ENCODE measurements at places on chromosomes 16 and 17.

- DNase-seq, result no peak
Observed at GRCh38 chr17:68674029-68674925, 73.1 kb upstream of the FAM20A start.

DNA sequence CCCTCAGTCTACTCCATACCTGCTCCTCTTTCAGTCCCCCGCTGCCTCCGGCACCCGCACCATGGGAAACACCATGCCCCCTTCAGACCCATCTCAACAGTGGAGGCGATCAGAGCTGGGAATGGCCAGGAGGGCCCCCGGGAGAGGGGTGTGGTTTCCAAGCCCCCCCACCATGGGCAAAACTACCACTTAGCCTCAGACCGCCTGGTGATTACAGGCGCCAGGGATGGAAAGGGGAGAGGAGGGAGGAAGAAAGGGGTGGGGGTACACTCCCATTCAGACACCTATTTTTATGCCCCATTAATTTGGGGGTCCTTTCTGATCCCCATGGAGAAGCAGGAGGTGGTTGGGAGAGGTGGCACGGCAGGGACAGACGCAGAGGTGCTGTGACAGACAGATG is at the start of gene C17orf114:
Gene C17orf114 (minus strand): TSS at position 101 of the 400 bp plus-strand sequence.
- no peak for DNase-seq

DNA sequence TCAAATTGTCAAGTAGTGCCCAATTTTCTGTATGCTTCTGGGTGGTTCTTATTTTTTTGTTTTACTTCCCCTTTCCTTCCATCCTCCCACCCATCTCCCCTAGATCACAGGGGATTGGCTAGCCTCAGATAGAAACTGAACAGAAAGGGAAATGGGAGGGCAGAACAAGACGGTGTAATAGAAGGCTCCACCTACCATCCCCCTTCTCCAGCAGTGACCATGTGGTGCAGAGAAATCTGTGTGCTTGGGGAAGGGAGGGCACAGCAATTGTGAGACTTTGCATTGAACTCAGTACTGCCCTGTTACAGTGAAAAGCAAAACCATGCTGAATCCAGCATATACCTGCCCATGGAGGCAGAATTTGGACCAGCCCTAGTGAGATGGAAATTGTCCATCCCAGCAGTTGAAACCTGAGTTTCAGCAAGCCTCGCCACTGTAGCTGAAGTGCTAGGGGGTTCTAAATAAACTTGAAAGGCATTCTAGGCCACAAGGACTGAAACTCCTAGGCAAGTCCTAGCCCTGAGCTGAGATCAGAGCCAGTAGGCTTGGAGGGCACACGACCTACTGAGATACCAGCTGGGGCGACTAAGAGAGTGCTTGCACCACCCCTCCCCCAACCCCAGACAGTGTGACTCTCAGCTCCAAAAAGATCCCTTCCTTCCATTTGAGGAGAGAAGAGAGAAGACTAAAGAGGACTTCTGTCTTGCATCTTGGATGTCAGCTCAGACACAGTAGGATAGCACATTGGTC is 5.2 kb downstream of the SLFN11 start:
- no peak for DNase-seq

DNA sequence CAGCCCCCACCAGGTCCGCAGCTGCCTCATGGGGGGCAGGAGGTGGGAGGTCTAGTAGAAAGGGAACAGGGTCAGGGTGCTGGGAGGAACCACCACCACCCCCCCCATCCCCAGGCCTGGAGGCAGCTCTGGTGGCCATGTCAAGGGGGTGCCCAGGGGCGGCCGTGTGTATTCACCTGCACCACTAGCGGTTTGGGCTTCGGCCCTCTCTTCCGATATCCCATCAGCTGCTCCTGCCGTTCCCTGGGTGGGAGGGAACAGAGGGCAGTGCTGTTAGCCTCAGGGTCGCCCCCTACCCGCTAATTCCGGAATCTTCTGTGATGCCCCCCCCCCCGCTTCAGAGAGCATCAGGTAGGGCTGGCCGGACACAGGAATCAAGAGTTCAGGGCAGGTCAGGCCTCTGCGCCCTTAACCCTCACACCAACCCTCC is 3.8 kb downstream of the CBX4 start:
- DNase-seq, result no peak

DNA sequence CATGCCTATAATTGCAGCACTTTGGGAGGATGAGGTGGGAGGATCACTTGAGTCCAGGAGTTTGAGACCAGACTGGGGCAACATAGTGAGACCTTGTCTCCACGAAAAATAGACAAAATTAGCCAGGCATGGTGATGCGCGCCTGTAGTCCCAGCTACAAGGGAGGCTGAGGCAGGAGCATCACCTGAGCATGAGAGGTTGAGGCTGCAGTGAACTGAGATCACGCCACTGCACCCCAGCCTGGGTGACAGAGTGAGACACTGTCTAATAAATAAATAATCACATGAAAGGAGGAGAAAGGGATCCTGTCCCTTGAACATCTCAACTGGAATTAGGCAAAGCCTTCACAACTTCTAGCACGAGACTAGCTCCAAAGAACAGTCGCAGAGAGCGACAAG is 53.2 kb downstream of the TEKT5 start:
- DNase-seq, result no peak

- no peak for DNase-seq
Observed at GRCh38 chr16:53511084-53511402, 8.0 kb upstream of the AKTIP start.

DNA sequence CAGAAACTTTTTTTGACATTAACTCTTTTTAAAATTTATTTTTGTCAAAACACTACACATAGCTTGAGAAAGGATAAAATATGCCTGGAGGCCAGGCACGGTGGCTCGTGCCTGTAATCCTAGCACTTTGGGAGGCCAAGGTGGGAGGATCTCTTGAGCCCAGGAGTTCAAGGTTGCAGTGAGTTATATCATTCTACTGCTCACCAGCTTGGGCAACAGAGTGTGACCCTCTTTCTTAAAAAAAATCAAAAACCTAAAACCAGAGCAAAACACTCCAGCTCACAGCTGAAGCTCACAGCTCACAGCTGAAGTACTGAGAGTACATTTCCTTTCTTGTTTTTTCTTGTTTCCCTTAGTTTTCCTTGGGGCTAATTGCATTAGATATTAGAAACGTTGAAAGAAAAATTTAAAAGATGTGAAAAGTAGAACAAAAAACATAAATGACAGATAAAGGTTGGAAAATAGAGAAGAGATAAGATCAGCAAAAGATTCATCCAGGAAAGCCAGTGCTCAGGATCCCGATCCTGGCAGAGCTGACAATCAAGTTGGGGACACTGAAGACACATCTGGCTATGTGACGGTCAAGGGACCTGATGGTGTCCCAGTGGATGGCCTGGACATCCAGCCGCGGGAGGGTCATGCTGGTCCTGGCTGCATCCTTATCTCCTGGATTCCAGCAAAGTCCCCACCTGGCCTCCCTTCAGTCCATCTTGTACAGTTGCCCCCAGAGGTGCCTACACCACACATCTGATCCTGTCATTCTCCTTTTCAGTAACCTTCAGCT is 9.8 kb downstream of the CHST6 start:
- no peak for DNase-seq

GRCh38 chr17:16155536-16155935 is 59.8 kb downstream of the NCOR1 start:
- DNase-seq, result no peak

DNA sequence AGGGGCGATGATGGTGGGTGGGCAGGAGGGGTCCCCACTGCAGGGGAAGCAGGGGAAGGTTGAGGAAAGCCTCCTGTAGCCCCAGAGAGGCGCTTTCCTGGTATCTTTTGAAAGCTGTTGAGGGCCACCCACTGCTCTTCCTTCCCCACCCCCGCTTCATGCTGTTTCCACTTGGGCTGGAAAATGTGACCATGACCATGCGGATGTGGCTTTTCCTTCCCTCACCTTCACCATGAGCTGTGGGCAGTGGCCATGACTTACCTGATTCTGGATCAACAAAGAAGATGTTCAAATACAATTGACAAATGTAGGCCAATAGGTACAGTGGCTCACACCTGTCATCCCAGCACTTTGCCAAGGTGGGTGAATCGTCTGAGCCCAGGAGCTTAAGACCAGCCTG is 13.8 kb downstream of the MVP start:
- DNase-seq, result no peak

GRCh38 chr17:14856176-14856575 is 408.9 kb downstream of the PMP22 start:
- no peak for DNase-seq

GRCh38 chr16:10780628-10781027 is 37.0 kb downstream of the NUBP1 start:
- DNase-seq, result no peak

DNA sequence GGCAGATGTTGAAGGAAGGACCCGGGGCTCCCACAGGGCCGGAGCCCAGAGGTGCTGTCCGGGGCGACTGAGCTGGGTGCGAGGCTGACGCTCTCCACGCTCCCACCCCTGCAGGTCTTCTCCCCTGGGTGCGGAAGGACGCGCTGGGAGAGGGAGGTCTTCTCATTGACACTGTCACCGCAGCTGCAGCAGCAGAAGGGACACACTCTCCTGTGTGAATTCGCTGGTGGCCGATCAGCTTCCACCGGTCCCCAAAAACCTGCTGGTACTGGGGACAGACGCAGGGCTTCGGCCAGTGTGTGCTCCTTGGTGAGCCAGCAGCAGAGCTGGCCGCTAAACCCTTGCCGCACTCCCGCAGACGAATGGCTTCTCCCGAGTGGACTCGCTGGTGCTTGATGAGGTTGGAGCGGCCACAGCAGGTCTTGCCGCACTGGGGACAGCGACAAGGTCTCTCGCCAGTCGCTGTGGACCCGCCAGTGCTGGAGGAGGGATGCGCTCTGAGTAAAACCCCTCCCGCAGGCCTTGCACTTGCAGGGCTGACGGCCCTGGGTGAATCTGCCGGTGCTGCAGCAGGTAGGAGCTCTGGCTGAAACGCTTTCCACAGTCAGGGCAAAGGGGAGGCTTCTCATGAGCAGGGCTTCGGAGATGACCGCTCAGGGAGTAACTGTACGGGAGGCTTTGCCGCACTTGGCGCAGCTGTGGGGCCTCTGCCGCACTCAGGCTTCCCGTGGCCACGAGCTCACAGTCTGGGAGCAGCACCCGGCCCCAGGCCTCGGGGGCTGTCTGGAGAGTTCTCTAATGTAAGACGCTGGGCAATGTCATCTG is 6.2 kb downstream of the ZNF843 start:
- DNase-seq, result no peak

GRCh38 chr17:10579270-10579669 is 29.8 kb upstream of the MYH2 start:
- no peak for DNase-seq

DNA sequence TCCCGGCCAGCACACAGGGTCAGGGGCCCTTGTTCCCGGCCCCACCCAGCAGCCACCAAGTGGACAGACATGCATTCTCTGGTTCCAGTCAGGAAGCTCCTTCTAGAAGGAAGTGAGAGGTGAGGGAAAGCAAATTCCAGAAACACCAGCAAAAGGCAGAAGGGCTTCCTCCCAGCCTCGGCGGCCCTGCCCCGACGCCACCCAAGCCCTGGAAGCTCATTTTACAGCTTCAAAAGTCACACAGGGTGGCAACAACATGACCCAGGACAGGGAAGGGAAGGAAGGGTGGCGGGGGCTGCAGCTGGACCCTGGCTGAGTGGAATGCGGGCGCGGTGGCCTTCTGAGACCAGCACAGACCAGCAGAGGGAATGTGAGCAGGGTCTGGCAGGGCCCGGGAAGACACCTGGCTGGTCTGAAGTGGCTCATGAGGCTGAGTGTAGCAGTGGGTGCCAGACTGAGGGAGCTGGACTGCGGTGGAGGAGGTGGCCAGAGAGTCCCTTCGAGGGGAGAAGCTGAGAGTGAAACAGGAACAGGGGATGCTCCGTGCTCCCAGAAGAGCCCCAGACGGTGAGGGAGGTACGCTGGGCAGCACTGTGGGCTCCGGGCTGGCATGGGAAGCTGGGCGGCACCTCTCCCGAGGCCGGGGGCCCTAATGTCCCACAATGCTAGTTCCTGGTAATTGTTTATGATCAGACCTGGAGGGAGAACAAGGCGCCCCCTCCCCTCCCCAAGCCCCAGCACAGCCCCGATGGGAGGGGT is 1.9 kb upstream of the UNC13D start:
- no peak for DNase-seq

GRCh38 chr16:1134776-1135458 is 18.0 kb upstream of the CACNA1H start:
- no peak for DNase-seq

DNA sequence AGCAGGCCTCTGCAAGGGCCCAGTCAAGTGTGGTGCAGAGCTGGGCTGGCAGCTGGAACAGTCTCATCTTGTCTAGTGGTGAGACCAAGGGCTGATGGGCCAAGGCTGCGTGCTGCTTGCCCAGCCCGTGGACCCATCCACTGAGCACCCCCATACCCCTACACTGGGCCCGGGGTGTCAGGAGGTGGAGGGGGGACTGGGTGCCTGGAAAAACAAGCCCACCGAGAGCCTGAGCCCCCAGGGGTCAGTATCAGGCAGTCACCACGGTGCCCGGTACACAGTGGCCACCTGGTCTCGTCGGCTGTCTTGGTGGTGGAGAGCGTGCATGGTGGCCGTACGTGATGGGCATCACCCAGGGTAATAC is 238.3 kb downstream of the SEC14L1 start:
- no peak for DNase-seq

DNA sequence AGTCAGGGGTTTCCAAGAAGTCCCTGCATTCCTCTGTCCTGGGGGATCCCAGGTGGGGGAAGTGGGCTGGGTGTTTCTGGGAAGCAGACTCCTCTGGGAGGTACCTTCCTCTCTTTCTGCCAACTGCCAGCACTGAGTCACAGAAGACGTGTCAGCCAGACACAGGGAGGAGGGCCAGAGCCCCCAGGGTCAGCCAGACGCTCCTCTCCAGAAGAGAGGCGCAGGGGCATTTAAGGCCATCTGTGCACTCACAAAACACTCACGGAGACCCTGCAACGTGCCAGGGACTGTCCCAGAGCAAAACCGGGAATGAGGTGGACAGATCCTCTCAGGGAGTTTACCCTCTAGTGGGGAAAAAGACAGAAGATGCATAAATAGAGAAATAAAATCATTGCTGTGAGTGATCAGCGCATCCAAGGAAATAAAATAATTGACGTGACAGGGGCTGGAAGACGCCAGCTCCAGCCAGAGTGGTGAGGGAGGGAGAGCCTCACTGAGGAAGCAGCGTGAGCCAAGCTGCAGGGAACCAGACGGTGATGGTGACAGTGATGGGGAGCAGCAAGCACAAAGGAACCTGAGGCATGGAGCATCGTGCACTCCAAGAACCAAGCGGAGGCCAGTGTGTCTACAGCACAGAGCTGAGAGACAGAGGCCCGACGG is 105.4 kb downstream of the ZNF423 start:
- DNase-seq, result no peak

DNA sequence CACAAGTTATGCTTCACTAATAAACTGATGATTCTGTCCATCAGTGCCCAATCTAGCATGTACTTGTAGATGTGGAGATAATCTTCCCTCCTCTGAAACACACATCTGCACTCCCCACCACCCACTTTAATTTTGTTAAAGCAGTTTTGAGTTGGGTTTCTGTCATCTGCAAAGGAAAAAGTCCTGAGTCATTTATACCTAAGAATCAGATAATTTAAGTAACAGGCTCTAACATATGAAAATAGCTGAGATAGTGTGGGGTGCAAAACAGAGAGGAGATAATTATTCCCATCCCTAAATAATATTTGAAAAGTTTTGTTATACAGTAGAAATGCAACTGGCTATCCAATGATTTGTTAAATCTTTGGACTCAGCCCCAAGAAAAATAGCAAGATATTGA is 67.7 kb upstream of the ALOX12 start:
- DNase-seq, result no peak
